Stimulated activated CD8-positive, alpha-beta memory T cell treated with anti-CD3 and anti-CD28 coated beads, Interleukin-15, amount 100 ng/mL, for 1 hour (primary cell): ENCODE measurements at places on chromosomes 5 and 9.

GRCh38 chr5:173281910-173282309, 46.3 kb downstream of the STC2 start:
- DNase-seq, result no peak

GRCh38 chr5:133228316-133228715, 176.5 kb downstream of the HSPA4 start:
- DNase-seq, result no peak

DNA sequence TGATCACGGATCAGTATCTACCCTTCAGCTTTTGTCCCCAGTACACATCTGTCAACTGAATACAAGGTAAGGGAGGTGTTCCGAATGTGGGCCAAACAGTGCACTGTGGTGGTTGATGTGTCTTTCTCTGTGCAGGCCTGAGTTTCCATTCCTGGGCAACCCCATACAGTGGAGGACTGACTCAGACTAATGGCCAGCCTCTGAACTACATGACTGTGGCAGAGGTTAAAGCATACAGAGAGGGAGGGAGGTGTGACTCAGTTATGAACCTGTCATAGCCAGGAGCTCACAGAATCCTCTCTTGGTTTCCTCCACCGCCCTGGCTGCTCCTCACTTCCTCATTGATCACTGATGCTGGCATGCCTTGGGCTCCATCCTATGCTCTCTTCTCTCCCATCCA, 136.4 kb upstream of the TAS2R1 start:
- no peak for DNase-seq

DNA sequence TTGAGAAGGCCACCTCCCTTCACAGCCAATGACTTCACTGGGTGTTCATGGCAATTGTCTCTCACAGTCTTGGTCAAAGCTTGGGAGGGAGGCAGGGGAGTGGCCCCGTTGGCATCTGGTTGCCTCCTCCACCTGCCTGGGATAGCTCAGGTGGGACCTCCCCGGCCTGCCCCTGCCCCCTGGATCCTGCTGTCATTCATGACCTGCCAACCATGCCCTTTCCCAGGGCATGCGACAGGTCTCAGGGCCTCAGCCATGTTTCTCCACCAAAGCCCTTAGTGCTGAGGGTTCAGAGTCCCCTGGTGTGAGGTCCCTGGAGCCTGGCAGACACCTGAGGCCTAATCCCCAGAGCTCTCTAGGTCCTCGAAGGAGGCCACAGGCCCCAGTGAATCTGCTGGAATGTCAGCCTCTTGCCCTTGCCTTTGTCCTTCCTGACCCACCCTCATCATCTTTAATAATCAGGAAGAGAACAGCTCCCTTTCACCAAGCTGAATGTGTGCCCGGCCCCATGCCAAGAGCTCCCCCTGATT, 5.6 kb downstream of the DAB2IP start:
- no peak for DNase-seq

DNA sequence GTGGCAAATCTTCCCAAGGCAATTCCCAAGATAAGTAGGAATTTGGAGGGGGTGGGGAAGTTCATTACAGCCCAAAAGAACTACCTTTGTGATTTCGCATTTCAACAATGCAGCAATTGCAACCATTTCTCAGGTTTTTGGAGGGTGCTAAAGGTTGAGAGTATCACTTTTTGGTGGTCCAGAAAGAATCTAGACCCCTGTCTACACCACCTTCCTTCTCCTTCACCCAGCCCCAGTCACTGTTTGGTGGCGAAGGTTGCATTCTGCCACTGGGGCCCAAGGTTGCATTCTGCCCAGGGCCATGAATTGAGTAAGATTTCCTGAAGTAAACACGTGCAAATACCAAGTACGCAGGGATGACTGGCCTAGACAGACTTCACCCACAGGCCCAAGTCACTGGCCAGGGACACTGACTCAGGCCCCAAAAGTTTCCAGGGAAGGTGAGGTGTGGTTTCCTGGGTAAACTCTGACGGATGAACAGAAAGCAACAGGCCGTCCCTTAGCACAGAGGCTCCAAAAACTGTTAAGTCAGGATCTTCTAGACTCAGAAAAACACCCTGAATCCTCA, 5.7 kb downstream of the PDE6A start:
- no peak for DNase-seq

GRCh38 chr9:91208837-91209236, 152.9 kb downstream of the AUH start:
- DNase-seq, result no peak

GRCh38 chr5:73822278-73822988, 196.4 kb downstream of the ARHGEF28 start:
- DNase-seq, result no peak
